ENCODE measurements at places on chromosomes 1 and 21.

GRCh38 chr1:206776229-206776628, 3.9 kb upstream of the IL10 start:
- DNase-seq, result no peak

DNA sequence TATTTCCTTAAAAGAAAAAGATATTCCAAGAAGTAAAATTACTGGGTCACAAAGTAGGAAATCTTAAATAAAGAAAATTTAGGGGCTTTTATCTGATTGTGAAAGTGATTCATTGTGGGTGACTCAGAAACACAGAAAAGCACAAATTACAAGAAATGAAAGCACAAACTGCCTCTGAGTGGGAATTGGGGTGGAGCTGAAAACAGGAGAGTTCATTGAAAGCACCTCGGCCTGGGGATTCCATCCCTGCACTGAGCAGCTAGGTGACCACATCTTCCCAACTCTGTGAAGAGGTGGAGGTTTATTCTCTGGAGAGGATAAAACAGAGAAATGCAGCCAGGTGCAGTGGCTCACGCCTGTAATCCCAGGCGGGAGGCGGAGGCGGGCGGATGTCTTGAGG, 7.4 kb downstream of the GJA4 start:
- DNase-seq, result no peak

GRCh38 chr1:197920067-197920396, 2.9 kb downstream of the LHX9 start:
- DNase-seq, result no peak

- no peak for DNase-seq
Measured at GRCh38 chr1:155070158-155070621, 6.7 kb downstream of the EFNA4 start.

GRCh38 chr1:161200992-161201835, 953 bp upstream of the NDUFS2 start:
- no peak for DNase-seq

DNA sequence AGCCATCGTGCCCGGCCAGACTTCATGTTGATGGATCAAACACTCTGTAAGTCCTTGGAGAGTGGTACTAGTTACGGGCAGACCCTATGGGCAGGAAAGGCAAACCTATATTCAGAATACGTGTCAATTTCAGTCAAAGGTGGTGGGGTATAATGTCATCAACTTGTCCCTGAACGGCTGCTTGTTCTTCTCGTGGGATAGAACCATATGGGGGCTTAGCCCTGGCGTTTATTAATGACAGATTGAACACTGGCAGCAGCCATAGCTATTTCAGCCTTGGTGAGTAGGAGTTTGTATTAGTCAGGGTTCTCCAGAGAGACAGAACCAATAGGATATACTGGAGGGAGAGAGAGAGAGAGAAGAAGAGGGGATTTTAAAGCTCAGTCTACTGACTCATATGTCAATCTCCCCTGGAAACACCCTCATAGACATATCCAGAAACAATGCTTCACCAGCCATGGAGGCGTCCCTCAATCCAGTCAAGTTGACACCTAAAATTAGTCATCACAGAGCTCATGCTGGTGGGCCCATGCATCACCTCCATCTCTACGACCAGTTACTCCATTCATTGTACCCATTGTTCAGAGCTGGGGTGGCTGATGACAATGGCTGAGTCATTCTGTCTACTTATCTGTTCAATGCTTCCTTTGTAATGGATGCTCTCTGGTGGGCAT, 16.1 kb upstream of the AQP10 start:
- DNase-seq, result no peak

Measured in stimulated activated CD8-positive, alpha-beta memory T cell treated with anti-CD3 and anti-CD28 coated beads, Interleukin-15, amount 100 ng/mL, for 1 hour (primary cell).